Activated CD4-positive, alpha-beta memory T cell treated with anti-CD3 and anti-CD28 coated beads for 36 hours (primary cell): ENCODE measurements at places on chromosomes 12 and 14. TPM values are rescaled to one million over a fixed set of nuclear protein-coding genes. Genes with fewer than 3 reads are reported as not detected.

DNA sequence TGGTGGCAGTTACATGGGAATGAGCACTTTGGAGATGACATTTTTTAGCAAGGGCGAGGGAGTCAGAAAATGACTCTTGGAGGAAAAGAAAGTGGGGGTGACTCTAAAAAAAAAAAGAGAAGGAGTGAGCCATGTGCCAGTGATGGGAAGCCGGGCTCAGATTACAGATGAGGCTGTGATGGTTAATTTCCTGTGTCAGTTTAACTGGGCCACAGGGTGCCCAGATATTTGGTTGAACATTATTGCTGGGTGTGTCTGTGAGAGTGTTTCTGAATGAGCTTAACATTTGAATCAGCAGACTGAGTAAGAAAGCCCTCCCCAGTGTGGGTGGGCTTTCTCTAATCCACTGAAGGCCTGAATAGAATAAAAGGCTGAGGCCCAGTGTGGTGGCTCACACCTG is 26.8 kb upstream of the CCDC60 start:
- DNase-seq, result no peak

The KRT6C gene
- total RNA-seq, result not detected

The KRT8 gene
- 0.67 TPM for total RNA-seq

- DNase-seq, result no peak
These were observed 2.4 kb downstream of the PXN start for GRCh38 chr12:120262852-120263747.

DNA sequence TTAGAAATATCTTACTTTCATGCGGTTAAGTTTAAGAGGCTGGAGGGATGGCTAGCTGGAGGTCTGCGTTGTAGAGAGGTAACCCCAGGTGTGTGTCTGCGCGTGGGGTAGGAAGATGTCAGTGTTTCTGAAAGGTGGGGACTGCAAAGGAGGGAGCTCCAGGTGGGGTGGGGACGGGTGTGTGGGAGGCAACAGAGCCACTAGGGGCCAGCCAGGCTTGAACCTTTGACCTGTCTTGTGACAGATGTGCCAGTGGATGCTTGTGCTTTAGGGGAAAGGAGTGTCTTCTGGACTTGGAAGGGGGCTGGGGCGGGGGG is 841 bp downstream of the GLI1 start:
- peak; percentile 34 for DNase-seq

DNA sequence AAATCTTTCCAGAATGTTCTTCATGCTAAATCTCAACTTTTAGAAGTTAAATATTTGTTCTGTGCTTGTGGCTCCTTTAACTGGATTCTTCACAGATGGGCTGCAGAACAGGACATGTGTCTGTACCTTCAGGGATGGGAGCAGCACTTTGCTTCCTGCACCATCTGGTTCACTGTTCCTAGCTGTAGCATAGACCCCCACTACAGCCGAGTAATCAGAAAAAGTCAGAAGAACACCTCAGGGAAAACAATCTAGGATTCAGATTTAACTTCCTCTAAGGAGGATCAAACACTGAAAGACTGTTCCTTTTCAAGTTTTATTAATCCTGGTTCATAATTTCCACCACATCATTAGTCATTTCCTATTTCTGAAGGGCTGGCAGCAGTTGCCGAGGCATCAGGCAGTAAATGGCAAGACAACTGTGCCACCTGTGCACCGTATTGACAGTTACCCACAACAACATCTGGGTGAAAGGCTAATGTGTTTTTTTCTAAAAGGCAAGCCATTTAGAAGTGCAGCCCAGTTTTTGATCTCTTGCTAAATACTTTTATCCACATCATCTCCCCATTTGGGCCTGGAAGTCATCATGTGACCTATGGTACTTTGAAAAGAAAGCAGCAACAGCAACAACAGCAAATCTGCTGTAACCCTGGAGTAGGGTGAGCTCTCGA is 212.8 kb upstream of the BMP4 start:
- no peak for DNase-seq
